EL (cell line): ENCODE measurements at places on chromosomes 2 and 18.

GRCh38 chr2:12451726-12452125, 265.0 kb upstream of the TRIB2 start:
- DNase-seq = no peak

DNA sequence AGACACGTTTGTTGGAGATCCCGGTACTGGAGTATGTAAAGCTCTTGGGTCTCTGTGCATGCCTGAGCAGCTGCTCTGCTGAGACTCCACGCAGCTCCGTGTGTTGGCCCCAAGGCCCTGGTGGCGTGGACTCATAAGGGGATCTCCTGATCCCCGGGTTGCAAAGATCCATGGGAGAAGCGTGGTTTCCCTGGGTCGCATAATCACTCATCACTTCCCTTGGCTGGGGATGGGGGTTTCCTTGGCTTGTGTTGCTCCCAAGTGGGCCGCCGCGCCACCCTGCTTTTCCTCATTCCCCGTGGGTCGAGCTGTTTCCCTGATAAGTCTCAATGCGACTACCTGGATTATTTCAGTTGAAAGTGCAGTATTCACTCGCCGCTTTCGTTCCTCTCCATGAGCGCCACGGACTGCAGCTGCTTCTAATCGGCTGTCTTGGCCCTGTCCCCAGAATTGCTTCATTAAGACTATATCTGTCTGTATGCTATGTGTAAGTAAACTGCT, 76.0 kb downstream of the EPC2 start:
- DNase-seq = no peak

- DNase-seq = no peak
Observed at GRCh38 chr2:106581755-106582147, 94.6 kb downstream of the CD8B2 start.

DNA sequence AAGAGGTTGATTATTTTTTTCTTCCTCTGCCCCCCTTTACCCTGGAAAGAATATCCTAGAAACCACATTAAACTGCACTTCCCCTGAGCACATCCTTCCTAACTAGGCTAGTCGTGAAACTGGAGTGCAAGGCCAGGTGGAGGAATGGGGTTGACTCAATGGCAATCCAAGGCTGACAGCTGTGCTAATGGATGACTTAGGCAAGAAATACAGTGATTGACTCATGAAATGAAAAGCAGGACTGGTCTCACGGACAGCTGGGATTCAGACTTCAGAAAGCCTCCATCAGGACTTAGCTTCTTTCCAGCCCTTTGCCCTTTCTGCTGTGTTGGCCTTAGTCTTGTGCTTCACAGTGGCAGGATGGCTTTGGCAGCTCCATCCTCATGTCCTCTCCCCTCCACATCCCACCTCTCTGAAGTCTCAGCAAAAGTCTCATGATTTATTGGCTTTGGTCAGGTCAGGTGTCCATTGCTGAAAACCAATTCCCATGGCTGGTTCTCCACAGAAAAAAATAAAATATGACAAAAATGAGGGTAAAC, 33.8 kb downstream of the INSIG2 start:
- no peak for DNase-seq

GRCh38 chr2:201182650-201183364, at the start of gene CASP10:
TSS of gene CASP10 (plus strand) at chr2:201183141. CDS start at chr2:201185778, 2,637 bp downstream.
- DNase-seq = peak; percentile 71
